MCF 10A (cell line): ENCODE measurements at places on chromosomes 5 and 9. TPM values are rescaled to one million over a fixed set of nuclear protein-coding genes. Genes with fewer than 3 reads are reported as not detected.

- DNase-seq: no peak
These were observed 203.4 kb upstream of the SEMA6A start for GRCh38 chr5:116778032-116778431.

DNA sequence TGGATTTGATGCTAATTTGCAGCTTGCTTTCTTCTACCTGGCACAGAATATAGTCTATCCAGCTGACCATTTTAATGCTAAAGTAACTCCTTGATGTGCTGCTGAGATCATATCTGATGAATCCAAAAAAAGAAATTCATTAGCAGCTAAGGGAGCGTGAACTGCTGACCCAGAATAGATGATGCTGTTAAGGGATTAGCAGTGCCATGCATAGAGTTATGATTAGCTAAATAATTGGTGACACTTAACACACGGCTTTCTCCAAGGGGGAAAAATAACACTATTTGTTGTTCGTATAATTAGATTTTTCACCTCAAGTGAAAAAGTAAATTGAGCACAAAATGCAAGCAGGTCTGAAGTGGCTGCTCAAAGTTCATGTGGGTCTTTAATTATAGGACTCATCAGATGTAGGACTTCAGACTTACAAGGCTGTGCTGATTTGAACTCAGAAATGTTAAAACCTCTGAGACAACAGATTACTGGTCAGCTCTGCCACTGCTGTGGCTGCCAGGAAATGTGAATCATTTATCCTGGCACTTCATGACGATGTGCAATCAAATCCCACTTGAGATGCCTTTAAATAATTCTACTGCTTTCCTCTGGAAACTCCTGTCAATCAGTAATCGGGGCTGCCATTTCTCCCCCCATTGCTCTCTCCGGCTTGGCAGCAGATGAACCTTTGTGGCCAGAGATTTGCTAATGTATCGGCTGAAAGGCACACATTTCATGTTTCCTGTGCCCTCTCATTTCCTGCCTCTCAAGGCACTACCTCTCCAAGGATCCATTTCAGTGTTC, 291.6 kb upstream of the C9orf72 start:
- peak; percentile 77 for DNase-seq

DNA sequence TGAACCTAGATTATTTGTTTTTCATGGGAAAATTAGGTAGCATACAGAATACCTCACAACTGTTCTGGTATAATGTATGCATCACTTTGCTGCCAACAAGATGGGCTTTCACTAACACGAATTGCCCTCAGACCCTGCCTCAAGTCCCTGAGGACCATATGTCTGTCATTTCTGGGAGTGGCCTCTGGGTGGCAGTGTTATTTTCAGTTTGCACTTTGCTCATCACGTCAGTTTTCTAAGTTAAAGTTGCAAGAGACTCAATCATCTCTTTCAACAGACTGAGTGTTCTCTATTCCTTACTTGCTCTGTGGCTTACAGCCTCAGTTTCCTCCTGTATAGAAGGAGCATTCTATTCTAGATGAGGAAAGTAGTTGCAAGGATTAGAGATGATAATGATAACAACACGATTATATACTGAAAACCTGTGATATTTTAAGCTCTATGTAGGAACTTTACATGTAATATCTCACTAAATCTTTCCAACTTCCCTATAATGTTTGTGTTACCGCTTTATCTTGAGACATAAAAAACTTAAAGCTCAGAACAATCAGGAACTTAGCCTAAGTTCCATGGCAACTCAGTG, 55.7 kb downstream of the TSSK1B start:
- peak; percentile 73 for DNase-seq

DNA sequence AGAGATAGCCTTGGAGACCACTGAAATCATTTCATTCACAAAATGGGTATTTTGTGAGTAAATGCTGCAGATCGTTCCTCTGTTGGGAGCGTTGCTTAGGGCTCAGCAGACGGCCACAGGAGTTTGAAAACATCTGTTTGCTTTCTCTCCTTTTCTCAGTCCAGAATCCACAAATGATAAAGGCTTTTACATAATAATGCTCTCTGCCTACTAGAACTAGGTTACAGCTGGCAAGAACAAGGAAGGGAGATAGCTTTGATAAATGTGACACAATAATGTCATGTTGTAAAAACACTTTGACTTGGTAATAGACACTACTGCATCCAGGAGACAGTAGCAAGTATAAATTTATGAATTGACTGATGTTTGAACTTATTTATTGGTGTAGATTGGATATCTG, 1072.4 kb upstream of the CDH6 start:
- DNase-seq: no peak

DNA sequence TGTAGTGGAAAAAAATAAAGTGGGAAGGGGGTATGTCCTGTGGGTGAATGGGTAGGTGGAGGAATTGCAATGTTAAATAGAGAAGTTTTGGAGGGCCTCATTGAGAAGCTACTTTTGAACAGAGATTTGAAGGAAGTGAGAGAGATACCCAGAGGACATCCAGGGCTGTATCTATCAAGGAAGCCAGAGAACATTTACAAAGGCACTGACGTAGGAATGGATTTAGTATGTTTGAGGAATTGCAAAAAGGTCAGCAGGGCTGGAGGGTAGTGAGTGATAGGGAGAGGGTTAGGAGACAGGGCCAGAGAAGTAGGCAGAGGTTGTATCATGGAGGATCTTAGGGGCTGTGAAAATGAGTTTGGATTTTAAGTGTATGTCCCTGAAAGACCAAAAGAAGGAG, 13.9 kb downstream of the PTTG1 start:
- DNase-seq: no peak

DNA sequence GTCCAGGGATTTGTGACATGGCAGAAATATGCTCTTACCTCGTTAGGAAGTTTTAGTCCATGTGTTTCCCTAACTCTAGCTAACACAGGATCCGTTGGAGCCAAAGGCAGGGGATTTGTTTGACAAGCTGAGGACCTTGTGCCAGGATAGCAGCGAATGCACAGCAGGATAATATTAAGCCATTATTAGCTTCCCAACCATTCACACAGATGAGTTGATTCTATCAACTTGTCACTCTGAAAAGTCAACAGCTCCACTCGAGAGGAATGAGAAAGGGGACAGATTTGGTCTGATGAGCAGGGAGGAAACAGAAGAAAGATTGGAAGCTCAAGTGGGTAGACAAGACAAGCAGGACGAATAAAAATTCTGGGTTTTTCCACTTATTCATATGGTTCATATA, 106.2 kb downstream of the FSTL4 start:
- DNase-seq: no peak

DNA sequence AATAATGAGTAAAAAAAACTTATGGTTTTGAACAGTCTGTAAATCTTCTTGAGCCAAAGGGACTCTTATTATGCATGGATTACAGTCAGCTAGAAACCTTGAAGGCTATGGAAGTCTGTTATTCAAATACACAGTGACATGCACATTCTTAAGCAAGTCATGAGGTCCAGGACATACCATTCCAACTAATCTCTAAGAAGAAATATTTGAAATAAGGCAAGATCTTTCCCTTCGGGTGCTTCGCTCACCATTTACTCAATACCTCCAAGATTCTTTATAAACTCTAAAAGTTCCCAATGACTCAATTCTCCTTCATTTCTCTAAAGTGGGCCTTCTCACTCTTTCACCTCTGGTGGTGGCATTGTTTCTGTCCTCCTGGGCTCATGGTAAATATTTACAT, 811.0 kb downstream of the NR2F1-AS1 start:
- DNase-seq: no peak

GRCh38 chr9:4111233-4112008, 188.4 kb downstream of the GLIS3 start:
- DNase-seq: no peak

- DNase-seq: peak; percentile 11
These were observed 2.2 kb downstream of the CPEB4 start for GRCh38 chr5:173890195-173890991.

GRCh38 chr5:96751203-96752169, 56.3 kb downstream of the ERAP1 start:
- DNase-seq: no peak

GRCh38 chr9:117528225-117528624, 113.4 kb upstream of the ASTN2 start:
- DNase-seq: no peak

GRCh38 chr9:108911820-108912219, 22.1 kb downstream of the ELP1 start:
- no peak for DNase-seq

- DNase-seq: peak; percentile 20
These were observed 1139.1 kb upstream of the SEMA6A start for GRCh38 chr5:117713585-117714198.

DNA sequence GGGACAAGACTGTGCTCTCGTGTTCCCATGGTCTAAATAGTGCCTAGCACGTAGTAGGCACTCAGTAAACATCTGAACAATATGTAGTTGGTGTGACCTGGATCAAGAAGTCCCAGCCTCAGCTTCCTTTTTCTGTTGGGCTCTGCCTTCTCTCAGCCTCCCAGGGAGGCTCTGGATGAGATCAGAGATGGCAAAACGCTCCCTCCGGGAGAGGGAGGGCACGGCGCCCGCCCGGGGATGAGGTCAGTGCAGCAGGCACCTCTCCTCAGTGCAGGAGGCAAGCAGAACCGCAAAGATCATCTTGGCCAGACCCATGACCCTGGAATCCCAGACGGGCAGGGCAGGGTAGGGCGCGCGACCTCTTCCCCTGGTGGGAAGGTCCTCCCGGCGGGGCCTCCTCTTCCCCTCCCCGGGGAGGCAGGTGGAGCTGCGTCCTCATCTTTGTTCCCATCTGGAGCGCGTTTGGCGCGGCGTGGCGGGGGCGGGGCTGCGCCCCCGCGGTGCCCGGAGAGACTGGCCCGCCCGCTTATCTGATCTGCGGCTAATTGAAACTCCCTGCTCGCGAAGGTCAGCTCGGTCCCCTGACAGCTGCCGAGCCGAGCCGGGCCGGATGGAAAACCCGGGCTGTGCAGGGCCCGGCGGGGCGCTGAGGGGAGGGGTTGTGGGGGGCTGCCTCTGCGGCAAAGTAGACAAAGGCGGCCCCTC, 60.9 kb downstream of the CXXC5 start:
- DNase-seq: no peak

- DNase-seq: no peak
These were observed 156.1 kb upstream of the DAB2 start for GRCh38 chr5:39580702-39581453.

- DNase-seq: no peak
These were observed 17.6 kb downstream of the DCANP1 start for GRCh38 chr5:135429301-135430134.

DNA sequence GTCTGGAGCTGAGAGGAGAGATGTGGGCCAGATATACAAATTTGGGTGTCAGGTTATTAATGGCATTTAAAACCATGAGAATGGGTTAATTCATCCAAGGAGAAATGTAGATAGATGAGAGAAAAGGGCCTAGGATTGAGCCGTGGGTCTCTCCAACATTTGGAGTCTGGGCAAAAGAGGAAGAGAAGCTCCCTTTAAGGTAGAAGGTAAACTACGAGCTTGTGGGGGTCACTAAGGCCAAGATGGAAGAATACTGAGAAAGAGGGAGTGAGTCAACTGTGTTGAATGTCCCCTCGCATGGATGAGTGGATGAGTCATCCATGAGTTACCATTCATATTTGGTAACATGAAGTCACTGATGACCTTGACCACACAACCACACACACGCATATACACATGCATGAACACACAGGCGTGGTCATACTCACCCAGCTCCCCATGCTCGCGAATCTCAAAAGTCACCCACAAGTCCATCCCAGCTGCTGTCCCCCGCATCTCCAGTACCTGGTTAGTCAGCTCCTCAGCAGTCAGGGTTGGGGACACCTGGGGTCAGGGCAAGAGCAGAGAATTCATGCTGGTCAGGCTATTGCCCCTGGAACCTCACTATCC, 6.8 kb upstream of the FCHSD1 start:
- DNase-seq: peak; percentile 79

GRCh38 chr5:42994555-42995359, 45.4 kb downstream of the ANXA2R start:
- DNase-seq: no peak

GRCh38 chr9:125931211-125931610, 184.0 kb downstream of the PBX3 start:
- no peak for DNase-seq

- no peak for DNase-seq
These were observed 213.3 kb upstream of the TUSC1 start for GRCh38 chr9:25891527-25891926.

- no peak for DNase-seq
These were observed 218.7 kb downstream of the MELK start for GRCh38 chr9:36791222-36791950.

DNA sequence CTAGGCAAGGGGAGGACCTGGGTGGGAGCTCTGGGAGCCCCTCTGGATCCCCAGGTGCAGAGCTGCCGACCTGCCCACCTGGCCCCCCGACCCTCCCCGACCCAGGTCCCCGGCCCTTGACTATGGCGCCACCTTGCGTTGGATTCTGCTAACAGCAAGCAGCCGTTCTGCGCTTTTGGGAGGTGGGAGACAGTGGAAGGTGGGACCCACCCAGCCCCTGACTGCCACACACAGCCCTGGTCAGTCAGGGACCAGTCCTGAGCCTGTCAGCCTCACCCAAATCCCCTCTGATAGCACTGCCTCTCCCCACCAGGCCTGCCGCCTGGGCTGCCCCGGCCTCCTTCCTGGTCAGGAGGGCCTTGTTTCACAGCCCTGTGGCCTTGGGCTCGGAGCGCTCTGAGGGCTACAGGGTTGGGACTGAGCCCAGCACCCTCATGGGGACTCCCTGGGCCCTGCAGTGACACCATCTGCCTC, 77.9 kb downstream of the HMCN2 start:
- DNase-seq: peak; percentile 17

- DNase-seq: no peak
These were observed 10.5 kb downstream of the CLTB start for GRCh38 chr5:176405656-176406435.

DNA sequence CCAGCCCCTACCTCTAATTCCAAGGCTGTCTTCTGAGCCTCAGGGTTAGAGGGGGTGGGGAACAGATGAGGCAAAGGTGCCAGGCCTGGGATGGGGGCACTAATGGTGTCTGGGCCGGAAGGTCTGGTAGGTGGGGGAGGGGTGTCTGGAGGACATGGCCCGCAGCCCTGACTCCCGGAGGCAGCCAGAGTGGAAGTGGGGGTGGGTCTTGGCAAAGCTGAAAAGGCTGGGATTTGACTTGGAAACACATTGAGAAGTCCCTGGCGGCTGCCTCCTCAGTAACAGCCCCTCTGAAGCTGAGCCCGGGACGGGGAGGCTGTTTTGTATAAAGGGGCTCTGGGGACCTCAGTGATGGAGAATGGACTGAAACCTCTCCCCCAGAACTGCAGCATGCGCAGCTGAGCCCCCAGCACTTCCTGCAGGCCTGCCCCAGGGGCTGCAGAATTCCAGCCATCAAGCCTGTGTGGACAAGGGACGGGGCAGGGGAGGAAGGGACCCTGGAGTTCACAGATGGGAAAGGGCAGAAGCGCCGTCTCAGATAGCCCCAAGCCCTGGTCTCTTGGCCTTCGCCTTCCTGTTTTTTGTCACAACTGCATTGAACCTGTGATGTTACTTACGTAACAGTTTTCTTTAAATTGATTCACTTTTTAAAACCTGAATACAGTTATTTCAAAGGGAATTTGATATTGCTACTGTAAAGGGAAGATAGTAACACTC, 49.3 kb upstream of the SYNPO start:
- DNase-seq: no peak

- no peak for DNase-seq
These were observed 216.9 kb downstream of the GLIS3 start for GRCh38 chr9:4082948-4083347.

Gene SH3RF2
- total RNA-seq: 14.9 and 29.6 TPM in 2 replicates

Gene OSTF1
- total RNA-seq: 18.3 and 21.1 TPM in 2 replicates

Gene SYK
- total RNA-seq: 5.9 and 6.7 TPM in 2 replicates

Gene PCDHA1
- total RNA-seq: 0.07 TPM in 1 of 2 replicates, not detected in the other

Gene HMMR
- total RNA-seq: 29.3 and 43.5 TPM in 2 replicates

Gene CSF1R
- total RNA-seq: 0.88 and 1.6 TPM in 2 replicates

Gene FNBP1
- total RNA-seq: 24.4 and 26.6 TPM in 2 replicates

Gene IL5
- not detected in 2 replicates for total RNA-seq

Gene MYORG
- 2.4 and 2.9 TPM in 2 replicates for total RNA-seq

Gene RNF38
- total RNA-seq: 17.8 and 18.6 TPM in 2 replicates

Gene CCDC187
- total RNA-seq: not detected in 2 replicates

Gene SNCB
- total RNA-seq: not detected in 2 replicates
